AG08396 (cell line): ENCODE measurements at places on chromosomes 12 and 14.

DNA sequence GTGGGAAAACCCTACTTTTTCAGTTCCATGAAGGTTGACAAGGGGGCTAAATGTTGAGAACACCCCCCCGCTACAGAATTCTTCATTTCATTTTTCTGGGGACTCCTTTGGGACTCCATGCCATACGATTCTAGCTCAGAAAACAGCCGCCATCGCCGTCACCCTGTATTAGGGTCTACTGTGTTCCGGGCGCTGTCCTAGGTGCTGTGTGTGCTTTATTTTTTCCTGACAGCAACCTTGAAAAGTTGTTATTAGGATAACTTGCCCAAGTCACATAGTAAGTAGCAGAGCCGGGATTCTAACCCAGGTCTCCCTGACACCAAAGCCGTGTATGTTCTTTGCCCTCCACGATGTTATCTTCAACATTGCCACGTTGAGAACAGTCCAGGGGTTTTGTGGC lies 55.1 kb downstream of the IQSEC3 start:
- DNase-seq, result no peak

DNA sequence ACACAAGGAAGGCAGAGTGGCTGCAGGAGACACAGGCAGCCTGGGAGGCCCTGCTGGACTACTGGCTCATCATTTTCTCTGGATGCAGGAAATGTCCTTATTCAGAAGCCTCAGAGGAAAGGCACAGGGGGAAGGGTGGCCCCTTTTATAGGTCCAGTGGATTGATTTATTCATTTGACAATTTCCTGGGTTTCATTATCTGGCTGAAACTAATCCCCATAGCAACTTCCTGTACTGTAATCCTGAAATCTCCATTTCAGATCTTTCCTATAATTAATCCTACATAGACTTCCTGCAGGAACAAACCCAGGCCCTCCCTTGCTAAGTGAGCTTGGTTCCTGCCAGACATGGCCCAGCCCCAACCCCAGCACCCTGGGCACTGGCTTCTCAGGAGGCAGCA lies 23.0 kb downstream of the KRT76 start:
- DNase-seq, result no peak

DNA sequence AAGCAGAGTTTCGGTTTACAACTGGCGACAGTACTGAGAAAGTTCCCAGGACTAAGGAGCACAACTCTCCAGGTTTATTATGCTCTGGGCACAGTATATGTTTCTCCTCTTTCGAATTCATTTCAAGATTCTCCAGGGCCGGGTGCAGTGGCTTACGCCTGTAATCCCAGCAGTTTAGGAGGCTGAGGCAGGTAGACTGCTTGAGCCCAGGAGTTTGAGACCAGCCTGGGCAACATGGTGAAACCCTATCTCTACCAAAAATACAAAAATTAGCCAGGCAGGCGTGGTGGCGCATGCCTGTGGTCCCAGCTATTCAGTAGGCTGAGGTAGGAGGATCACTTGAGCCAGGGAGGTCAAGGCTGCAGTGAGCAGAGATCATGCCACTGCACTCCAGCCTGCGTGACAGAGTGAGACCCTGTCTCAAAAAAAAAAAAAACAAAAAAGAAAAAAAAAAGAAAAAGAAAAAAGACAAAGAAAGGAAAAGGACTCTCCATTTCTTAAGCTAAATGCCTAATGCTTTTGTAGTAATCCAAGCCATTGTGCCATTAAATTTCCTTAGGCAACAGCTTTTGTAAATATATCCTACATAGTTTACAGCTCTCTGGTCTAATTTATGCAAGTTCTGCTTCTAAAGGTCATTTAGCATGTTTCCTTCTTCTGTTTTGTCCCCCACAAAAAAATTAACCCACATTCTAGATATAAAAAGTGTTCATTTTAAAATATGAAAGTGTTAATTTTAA lies 34.8 kb downstream of the ATL1 start:
- no peak for DNase-seq

DNA sequence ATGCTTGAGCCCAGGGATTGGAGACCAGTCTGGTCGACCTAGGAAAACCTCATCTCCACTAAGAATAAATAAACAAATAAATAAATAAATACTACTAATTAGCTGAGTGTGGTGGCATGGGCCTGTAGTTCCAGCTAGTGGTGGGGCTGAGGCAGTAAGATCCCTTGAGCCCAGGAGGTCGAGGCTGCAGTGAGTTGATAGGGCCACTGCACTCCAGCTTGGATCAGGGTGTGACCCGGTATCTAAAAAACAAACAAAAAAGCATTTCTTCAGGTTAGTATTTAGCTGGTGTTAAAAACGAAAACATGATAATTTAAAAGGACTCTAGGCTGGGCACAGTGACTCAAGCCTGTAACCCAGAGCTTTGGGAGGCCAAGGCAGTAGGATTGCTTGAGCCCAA lies 1.2 kb upstream of the FGD4 start:
- no peak for DNase-seq

DNA sequence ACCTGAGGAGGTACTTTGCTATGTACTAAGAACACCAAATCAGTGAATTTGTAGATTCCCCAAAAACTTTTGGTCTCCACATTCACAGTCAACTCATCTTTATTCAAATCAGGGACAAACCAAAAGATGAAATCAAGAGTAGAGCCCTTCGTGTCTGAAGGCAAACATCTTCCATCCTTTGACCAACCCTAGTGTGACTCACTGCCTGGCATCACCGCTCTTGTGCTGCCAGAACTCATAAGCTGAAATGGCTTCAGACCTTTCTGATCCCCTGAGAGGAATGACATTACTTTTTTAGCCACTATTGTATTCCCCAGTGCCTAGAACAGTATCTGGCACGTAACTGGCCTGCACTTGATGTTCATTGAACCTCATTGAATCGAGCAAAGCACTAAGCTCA lies 50.1 kb downstream of the GOLGA5 start:
- DNase-seq, result no peak

DNA sequence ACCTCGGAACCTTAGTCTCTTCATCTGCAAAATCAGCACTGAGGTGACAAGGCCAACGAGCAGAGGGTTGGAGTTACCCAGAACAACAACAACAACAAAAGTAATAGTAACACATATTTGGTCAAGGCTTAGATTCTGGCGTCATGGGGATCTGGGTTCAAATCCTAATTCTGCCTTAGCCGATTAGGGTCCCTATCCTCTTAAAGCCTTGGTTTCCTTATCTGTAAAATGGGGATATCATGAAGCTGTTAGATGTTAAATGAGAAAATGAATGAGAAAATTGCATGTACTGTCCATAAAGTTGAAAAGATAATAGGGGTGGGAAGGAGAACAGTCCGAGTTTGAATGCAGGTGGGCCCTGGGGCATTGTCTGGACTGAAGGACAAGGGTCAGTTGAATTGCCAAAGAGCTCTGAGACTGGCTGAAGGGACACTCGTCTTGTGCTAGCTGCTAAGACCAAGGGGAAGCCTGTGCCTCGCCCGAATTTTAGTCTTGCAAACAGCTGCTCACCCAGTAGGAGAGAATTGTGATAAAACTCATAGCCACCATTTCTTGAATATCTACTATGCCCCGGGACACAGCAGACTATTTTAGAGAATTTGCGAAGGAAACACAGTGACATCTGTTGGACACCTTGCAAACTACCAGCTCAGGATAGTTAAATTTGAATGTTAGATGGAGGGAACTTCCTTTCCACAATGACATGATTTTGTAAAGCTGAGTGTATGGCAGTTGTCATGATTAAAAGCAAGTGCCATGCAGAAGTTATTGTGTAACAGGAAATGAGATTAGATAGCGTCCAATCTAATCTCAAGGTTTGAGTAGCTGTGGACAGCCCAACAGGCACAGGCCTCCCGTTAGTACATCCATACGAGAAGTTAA lies 6.8 kb upstream of the HNF1A start:
- peak; percentile 80 for DNase-seq

GRCh38 chr14:80940146-80940545 lies 1.4 kb downstream of the CEP128 start:
- DNase-seq, result no peak

- DNase-seq, result no peak
Measured at GRCh38 chr12:1859643-1860042, 39.3 kb downstream of the LRTM2 start.

DNA sequence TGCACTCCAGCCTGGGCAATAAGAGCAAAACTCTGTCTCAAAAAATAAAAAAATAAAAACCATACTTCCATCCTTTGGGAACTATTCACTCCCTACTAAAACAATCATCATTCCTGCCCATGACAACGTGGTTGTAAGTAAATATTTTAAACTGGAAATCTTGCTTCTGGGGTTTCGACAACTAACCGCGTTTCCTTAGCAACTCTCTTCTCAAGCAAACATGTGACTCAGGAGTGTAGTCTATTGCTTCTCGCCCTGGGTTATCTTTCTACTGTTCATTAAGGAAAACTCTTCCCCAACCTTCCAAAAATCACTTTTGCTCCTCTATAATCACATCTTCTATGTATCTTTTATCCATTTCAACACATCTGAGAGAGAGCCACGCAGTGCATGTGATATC lies 21.8 kb downstream of the APPL2 start:
- no peak for DNase-seq

GRCh38 chr12:52741375-52742195 lies 35.6 kb downstream of the KRT76 start:
- peak; percentile 63 for DNase-seq

- DNase-seq, result no peak
Measured at GRCh38 chr12:68378872-68379606, 46.9 kb upstream of the MDM1 start.

GRCh38 chr12:42786400-42787148 lies 197.0 kb upstream of the PRICKLE1 start:
- no peak for DNase-seq

DNA sequence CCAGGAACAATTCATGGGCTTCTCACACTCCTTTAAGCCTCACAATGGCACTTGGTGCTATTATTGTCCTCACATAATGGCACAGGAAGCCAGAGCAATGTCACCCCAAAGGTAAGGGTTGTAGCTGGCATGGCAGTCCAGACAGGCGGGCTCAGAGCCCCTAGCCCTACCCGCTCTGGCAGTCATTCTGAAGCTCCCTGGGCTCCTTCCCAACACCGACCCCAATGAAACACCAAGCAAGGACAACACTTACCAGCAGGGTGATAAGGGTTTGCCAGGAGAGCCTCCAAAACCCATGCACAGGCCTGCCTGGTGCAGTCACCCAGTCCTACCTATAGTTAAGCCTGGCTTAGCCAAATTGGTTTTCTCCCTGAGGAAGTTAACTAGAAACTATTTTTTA lies 30.8 kb downstream of the MAX start:
- no peak for DNase-seq

GRCh38 chr14:33866425-33867088 lies 84.3 kb downstream of the EGLN3 start:
- DNase-seq, result no peak

DNA sequence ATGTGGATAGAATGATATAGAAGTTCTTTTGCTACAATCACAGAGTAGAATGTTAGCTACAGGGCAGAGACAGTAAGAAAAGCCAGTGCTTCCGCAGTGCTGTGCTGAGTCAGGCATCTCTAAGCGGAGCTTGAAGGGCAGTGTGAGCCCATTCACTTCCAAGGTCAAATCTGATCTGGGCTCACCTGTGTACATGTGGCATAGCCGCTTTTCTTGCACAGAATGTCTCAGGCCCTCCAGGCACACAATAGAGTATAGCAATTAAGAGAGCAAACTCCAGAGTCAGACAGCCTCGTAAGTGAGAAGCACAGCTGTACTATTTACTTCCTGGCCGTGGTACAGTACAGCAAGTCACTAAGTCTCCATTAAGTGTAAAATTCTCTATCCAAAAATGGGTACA lies 26.8 kb downstream of the CORO1C start:
- DNase-seq, result no peak

GRCh38 chr12:74780182-74780849 lies 242.7 kb downstream of the ATXN7L3B start:
- no peak for DNase-seq

GRCh38 chr14:51094282-51094821 lies 553 bp downstream of the TRIM9 start:
- no peak for DNase-seq

DNA sequence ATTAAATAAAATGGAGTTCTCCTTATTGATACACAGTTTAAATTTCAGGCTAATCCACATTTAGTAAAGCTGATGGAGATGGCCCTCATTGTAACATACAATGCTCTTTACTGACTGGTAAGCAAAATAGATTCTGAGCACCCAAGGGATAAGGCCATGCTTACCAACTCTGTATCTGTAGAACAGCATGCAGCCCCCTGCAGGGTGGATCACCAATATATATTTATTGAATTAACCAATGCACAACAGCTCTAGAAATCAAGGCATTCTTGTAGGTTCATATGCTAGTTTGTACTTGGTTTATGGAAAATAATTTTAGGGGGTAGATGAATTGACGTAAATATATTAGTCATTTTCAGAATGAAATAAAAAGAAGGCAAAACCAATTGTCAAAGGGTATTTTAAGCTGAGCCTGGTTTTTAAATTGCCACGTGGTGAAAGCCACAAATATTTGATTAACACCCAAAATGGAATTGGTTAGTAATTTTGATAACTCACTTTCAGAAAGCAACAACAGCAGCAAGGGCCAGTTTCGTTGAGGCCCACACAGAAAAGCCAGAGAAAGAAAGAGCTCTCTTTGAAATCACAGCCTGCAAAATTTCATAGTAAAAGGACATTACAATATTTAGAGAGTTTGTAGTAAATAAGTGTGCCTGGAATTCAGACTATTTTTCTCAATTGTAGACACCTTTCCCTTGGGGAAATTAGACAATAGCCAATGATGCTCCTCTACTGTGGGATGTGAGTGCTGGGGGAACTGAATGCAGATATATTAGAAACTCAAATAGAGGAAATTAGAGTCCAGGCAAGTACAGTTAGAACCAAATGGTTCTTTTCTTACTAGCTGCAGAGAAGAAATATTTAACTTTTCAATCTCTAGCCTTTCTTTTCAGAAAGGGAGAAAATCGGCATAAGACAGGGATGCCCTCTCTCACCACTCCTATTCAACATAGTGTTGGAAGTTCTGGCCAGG lies 216.2 kb upstream of the ABCD2 start:
- DNase-seq, result no peak

GRCh38 chr12:107903341-107904061 lies 129.0 kb downstream of the ASCL4 start:
- DNase-seq, result peak; percentile 55
